ENCODE measurements at places on chromosomes 5 and 9.
A peak's percentile ranks its signal among the peaks of the same experiment; 100 is the strongest.

DNA sequence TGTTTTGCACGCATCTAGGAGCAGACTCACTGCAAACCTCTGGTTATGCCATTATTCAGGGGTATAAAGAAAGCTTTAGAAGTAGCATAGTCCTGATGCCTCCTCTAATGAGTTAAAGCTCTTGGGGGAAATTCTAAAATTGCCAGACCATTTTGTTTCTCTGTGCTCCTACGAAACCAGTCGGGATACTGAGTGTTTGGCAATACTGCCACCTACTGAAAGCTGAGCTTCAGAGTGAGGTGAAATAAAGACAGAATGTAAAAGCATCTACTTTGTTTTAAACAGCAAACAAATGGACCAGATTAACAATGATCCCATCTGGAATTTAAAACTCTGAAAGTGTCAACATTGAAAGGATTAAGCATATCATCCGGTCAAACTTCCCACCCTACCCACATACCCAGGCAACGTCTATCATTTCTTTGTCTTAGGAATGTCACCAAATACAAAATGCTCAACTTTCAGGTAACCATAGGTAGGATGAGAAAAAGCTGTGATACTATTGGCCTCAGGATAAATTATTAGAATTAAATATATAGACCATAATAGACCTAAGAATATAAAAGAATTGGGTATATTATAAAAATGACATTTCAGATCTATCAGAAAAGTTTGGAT, 77.8 kb upstream of the SHISAL2B start:
- DNase-seq, result peak; percentile 47

- no peak for DNase-seq
These were observed 186.4 kb downstream of the CDK5RAP2 start for GRCh38 chr9:120393386-120394057.

DNA sequence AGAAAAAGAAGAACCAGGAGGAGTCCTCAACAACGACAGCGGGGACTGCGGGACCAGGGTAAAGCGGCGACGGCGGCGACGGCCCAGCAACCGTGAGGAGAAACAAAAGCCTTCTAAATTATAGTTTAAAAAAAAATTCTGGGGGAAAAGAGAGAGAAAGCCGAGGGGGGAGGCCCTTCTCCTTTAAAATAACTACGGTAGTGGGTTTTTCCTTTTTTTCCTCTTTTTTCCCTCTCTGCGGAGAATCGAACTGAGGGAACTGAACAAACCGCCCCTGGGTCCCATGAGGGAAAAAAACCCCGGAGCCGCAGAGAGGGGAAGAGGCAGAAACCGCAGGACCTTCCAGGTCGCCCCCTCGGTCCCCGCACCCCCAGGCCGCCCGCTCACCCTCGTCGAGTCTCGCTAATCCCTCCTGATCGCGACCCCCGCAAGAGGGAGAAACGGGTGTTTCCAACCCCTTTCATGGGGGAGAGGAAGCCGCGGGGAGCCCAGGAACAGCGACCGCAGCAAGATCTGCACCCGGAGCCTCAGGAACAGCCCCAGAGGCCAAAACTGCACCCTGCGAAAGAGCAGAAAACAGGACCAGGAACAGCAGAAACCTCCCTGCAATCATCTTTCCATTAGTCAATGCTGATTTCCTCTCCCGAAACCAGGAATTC, 453 bp downstream of the CPEB4 start:
- DNase-seq, result peak; percentile 8

DNA sequence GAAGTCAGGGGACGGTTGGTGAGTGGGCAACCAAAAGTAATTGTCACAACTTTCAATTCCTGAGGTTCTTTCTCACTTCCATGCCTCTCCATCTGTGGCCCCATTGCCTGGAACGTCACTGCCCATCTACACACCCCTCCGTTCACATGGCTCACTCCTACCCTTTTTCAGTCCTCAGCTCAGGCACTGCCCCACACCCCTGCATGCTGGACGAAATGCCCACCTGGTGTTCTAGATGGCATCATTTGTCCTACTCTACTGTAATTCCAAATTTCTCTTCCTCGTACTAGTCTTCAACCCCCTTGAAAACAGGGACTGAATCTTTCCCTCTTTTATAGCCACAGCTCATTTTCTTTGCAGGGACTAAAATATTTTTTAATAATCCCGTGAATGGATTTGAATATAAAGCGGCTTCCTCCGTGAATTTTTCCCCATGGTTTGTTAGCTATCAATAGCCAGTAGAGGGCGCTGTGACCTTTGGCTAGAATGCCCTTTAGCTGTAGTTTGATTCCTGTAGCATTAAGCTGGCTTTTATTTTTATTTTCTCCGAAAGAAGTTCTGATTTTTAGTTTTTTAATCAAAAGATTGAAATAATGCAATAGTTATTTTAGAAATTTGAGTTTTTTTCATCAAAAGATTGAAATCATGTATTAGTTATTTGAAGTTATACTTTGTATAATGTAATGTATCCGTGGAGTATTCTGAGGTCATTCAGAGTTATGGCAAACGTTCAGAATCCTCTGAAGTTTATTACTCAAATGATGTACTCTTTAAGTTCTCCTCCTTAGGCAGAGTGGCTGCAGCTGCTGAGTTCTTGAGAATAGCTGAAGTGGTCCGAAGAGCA, 232.1 kb downstream of the SH3GL2 start:
- peak; percentile 77 for DNase-seq

DNA sequence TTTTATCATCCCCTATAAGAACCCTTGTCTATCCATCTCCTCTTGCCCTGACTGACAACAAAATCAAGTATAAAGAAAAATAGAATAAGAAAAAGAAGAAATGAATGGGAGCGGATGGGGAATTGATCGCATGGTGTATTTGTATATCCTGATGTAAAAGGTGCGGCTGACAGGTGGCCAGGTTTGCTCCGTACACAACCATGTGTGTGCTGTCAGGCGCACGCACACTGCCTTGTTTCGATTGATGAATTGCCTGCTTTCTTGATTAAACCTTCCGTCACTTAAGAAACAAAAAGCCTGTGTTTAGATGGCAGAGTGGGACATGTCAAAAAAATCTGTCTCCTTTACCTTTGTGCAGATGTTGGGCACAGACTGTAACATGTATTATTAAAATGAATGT, 102.6 kb downstream of the MVB12B start:
- DNase-seq, result peak; percentile 5

GRCh38 chr5:177491429-177491945, 5.9 kb downstream of the PDLIM7 start:
- no peak for DNase-seq

- no peak for DNase-seq
These were observed 149.6 kb downstream of the DROSHA start for GRCh38 chr5:31382051-31382878.

DNA sequence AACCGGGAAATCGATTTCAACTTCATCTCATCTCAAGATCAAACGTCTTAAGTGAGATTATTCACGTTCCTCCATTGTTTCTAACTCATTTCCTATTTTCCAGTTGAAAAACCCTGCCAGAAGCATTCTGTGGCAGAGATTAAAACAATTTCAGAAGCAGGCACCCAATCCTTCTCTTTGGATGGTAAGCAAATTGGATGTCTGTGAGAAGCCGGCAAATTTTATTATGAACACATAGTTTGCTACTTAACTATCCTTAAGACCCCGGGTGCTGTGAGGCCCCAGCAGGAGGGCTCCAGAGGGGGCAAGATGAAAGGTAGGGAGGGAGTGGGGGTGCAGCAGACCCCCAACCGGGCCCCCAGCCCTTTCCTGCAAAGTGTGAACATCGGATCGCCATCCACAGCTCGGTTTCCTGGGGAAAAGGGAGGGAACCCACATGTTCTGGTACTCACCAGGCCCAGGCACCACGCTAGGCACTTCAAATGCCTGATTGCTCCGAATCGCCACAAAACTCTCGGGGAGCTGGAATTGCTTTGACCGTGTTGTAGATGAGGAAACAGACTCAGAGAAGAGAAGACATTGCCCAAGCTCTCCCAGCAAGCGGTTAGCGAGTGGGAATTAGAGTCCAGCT, 167.1 kb upstream of the MVB12B start:
- no peak for DNase-seq

DNA sequence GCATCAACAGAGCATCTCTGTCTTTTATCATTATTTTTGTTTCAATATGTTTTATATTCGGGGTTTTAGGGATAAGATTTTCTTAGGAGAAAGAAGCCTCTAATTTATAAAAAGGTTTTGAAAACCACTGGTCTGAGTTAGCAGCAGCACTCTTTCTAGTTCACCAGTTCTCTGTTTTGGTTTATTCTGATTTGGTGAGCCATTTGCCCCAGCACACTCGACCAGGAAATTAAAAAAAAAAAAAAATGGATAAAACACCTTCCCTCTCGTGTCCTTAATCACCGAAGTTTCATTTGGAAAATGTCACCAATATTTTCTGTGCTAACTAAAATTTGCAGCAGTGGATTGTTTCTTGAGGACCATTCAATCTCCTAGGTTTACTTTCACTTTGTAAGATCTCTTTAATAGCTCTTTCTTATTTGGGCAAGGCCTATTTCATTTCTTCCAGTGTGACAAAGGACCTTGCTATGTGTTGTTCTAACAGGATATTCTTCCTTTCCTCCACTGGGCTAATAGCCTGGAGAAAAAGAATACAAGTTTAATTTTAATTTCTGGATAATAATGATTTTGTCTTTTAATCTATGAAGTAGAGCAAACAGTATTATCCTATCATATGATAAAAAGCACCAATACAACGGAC, 57.8 kb upstream of the ANXA1 start:
- no peak for DNase-seq

DNA sequence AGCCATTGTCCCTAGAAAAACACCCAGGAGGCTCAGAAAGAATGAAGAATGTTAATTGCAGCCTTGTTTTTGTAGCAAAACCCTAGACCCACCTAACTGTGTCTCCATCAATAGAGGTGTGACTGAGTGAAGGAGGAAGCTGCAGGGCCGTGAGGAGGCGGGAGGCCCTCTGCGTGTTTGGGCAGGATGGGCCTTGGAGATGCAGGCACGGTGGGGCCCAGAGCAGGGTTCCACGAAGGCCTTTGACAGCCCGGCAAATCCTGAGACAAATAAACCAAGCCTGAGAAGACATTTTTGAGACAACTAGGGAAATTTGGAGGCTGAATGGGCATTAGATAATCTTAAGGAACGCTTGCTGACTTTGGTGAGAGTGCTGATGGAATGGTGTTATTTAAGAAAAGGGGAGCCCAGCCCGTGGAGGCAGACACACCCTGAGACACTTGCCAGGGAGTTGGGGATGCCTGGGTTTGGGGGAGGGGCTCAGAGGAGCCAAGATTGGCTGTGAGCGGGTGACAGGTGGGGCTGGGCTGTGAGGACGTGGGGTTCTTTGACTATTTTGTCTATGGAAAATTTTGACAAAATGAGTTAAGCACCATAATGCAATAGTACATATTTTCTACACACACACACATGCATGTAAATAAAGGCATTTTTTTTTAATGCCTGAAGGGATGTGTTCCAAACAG, 48.8 kb downstream of the BARX1 start:
- no peak for DNase-seq

GRCh38 chr9:6068983-6069382, 53.6 kb upstream of the RANBP6 start:
- no peak for DNase-seq

- no peak for DNase-seq
These were observed 37.5 kb downstream of the ZNF618 start for GRCh38 chr9:113913426-113914195.

DNA sequence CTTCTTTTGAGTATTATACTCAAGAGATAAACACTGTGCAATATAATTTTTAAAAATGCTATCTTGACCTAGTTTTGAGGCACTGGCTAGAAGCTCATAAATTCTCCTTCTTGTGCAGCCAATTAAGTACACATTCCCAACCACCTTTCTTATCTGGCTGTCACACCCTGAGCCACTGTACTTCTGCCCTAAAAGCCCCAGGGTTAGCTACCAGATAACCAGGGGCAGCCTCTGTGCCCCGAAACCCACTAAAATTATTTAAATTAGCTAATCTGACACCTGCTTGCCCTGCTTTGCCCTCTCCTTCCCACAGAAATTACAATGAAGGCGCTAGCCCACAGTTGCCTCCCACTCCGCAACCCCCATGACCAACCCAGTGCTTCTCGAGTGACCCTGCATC, 597.3 kb upstream of the TYRP1 start:
- DNase-seq, result no peak

GRCh38 chr5:178993955-178994579, 1.1 kb downstream of the GRM6 start:
- DNase-seq, result no peak

DNA sequence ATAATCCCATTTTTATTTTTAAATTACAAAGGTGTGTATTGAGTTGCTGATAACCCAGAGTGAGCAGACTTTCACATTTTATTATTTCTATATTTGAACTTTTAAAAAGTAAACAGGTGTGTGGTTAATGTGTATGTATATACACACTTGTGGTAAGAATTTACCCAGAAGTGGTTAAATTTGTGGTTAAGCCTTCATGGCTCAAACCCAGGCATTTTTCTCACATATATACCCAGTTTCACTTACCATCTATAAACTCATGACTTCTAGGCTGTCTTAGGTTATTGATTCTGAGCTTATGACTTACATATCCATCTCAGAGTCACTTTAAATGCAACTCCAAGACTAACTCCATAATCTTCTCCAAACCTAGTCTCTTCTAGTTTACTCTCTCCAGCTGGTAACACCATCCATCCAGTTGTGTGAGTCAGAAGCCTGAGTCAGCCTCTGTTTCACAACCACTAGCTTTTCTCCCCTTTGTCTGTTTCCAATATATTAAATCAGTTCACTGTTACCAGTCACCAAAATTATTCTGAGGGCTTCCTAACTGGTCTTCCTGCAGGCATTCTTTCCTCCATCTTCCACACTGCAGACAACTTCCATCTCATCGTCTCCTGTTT, 20.2 kb downstream of the ZBED3 start:
- no peak for DNase-seq

DNA sequence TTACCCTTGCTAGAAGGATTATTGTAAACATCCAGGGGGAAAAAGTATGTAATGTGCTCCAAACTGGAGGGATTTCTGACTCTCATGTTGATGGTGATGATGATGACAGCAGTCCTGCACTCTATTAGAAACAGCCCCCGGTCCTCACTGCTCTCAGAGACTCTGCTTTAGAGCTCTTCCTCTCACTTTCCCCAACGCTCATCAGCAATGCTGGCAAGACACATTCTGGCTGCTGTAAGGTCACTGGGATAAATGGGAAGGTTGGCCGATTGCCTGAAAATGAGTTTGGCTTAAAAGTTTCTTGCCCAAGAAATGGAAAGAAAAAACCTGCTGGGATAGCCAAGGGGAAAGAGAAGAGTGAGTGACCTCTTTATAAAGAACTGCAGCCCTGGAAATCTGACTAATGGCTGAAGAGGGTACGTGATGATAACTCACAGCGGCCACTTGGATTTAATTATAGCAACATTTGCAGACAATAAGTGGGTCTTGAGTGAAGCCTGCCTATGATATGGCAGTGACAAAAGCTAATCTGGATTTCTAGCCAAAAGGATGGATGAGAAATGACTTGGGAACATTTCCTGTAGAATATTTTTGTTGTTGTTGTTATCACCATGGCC, 235.8 kb downstream of the TMEM38B start:
- no peak for DNase-seq

- no peak for DNase-seq
These were observed 476.4 kb downstream of the KDM4C start for GRCh38 chr9:7234144-7234543.

- no peak for DNase-seq
These were observed 11.5 kb upstream of the SHOC1 start for GRCh38 chr9:111806259-111806658.
